D341Med (cell line): ENCODE measurements at places on chromosomes 12 and 14.

GRCh38 chr12:84950971-84951546, 38.5 kb upstream of the SLC6A15 start:
- DNase-seq, result no peak

DNA sequence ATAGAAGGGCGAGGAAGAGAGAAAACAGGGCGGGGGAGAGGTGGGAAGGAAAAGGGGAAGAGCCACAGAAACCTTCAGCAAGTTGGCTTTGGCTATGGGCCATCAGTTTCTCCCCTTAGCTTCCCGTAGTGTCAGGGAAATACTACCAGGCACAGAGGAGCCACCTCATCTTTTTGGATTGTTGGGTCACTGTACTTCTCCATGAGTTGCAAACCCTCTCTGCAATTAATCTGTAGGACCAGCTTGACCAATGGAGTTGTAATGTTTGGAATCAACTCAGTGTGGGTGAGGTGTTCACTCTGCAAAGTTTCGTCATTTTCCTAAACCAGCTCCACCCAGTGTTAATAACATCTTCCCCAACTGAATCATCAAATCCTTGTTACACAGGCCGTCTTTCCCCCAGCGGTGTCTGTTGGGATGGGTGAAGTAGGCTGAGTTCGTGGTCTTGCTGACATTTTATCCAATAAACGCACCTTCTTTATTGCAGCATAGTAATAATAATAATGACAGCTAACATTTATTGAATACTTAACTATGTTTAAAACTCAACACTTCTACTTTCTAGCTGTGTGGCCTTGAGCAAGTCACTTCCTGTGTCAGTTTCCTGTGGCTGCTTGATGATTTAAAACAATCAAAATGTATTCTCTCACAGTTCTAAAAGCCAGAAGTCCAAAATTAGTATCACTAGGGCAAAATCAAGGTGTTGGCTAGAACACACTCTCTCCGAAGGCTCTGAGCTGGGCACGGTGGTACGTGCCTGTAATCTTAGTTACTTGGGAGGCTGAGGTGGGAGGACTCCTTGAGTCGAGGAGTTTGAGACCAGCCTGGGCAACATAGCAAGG, 8.1 kb upstream of the GLTP start:
- no peak for DNase-seq

DNA sequence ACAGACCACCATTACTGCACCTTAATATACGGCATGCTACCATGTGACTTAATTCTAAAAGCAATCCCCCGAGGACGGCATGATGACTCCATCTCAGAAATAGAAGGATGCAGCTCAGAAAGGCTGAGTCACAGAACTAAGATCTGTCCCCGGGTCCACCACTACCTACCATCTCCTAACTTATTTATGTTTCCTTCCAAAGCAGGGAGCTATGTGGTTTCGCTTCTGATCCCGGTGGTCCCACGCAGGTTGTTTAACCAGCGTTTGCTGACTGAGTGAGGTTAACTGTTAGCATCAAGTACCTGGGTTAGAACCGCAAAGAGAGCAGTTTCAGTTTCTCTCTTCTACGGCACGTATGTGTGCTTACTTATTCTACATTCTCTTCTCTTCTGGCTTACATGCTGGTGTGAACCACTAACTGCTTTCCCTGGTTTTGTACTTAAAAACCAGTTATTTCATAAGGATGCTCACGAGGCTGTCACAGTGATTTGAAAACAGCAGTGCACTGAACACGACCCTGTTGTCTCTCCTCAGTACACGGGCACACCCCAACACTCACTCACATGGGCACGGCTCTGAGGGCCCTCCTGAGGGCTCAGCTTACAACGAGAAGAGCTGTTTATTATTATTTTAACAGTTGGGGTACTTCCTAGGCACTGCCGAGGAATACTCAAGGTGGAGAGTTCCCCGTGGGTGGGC, 66.7 kb downstream of the CCDC88C start:
- no peak for DNase-seq

DNA sequence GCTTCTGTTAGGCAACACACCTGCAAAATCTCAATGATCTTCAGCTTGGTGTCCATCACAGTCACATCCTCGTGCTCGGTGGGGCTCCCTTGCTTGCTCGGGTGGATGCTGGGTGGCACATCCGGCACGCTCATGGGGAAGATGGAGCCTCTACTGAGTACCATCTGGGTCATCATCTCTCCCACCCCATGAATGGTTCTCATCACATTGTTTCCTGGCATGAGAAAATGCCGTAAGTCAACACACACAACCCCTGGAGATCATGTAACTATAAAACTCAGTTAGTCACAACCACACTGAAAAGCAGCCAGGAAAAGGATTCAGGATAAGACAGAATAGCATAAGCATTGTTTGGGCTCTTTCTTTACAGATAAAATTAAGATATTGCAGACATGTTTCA, 201.1 kb downstream of the ITPR2 start:
- no peak for DNase-seq

- no peak for DNase-seq
Observed at GRCh38 chr14:63006531-63006930, 38.7 kb downstream of the KCNH5 start.

- DNase-seq, result no peak
Observed at GRCh38 chr12:42056130-42056529, 88.5 kb downstream of the GXYLT1 start.

DNA sequence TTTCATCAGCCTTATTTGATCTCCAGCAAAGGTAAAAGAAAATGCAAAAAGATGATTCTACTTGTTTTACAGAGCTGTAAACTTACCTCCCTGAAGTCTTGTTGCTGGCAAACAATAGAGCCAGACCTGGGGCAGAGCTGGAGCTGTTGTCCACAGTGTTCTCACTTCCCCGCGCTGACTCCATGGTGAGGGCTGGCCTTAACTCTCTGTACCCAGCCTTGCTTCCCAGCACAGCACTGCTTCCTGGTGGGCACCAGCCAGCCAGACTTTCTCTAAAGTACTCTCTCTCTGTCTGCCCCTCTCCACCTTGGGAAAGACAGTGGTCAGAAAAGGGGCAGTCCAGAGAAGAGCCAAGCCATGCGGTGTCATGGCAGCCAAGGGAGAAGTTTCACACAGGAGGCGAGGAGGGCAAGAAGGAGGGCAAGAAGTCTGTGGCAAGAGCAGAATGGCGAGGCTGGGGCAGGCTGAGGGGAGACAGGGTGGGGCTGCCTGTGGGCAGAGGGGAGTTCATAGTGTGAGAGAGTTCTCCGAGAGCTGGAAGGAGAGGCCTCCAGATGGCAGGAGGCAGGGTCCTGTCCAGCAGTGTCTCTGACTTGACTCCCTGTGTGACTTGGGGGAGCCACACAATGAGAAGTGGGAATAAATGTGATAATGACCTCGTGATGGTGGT, 9.3 kb downstream of the EVL start:
- DNase-seq, result no peak

- DNase-seq, result no peak
Observed at GRCh38 chr12:116408489-116409250, 131.2 kb upstream of the MED13L start.

DNA sequence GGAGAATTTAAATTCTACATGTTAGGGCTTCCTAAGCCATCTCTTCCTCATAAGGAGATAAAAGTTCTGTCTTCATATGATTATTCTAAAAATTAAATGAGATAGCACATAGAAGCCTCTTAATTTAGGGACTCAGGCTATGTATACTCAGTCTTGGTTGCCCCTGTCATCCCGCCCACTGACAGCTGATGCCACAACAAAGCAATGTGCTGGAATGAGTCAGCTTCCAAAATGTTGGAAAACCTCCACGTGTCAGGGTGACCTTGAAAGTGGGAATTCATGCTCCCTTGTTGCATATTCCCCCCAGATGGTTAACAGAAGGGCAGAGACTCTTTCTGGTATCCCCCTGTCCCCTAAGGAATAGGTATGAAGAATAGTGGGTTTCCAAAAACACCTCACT, 238.0 kb upstream of the DDHD1 start:
- DNase-seq, result no peak

DNA sequence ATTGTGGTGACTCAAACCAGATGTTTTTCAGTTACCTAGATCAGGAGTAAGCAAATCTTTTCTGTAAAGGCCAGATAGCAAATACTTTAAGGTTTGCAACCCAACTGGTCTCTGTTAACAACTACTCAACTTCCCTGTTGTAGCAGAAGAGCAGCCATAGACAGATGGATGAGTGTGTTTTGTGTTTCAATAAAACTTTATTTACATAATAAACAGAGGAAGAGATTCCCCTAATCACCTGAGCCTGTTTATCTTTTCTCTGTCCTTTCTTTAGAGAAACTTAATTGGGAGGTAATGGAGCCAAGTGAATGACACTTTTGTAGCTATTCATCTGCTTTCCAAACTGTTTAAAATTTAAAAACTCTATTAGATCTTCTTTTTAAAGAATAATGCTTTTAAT, 365.1 kb downstream of the IPO8 start:
- DNase-seq, result no peak

DNA sequence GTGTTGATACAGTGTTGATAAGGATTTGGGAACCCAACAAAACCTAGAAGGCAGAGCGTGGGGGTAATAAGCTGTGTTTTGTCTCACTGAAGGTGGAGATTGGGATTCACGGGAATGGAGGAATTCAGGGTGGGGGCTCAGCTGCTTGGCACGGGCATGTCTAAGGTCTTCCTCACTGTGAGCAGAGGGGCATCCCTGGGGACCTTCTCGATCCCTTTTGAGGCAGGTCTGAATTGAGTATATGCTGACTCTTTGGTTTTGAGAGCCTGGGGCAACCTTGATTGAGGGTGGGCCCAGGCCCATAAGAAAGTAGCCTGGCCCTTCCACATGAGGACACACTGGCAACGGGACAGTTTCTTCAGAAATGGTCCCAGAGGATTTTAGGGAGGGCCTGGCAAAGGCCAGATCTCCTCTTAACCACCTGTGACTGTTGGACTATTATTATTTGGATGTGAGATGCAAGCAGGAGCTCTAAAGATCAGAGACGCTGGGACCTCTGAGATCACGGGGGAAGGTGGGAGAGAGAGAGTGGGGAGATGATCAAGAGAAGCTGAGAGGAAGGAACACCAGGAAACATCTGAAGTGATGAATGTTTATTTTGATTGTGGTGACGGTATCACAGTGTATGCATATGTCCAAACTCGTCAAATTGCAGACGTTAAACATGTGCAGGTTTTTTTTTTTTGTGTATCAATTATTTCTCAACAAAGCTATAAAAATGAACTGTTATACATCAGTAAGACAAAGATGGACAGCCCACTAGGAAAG, 48.4 kb downstream of the SMIM41 start:
- DNase-seq, result peak; percentile 9

- no peak for DNase-seq
Observed at GRCh38 chr14:75175677-75176141, 703 bp downstream of the TMED10 start.

GRCh38 chr12:97140355-97140754, 233.3 kb downstream of the NEDD1 start:
- no peak for DNase-seq
